Activated T-helper 17 cell treated with anti-CD3 and anti-CD28 coated beads, Interleukin-2, amount 50 U/mL, for 72 hours (primary cell): ENCODE measurements at places on chromosomes 1 and 21.

- ATAC-seq: no peak
These were observed 118.2 kb downstream of the DYRK1A start for GRCh38 chr21:37484535-37485474.

GRCh38 chr21:45001134-45002095, 61.6 kb downstream of the SLX9 start:
- ATAC-seq: no peak

- no peak for ATAC-seq
These were observed 65.5 kb downstream of the ACOT7 start for GRCh38 chr1:6328091-6328490.

DNA sequence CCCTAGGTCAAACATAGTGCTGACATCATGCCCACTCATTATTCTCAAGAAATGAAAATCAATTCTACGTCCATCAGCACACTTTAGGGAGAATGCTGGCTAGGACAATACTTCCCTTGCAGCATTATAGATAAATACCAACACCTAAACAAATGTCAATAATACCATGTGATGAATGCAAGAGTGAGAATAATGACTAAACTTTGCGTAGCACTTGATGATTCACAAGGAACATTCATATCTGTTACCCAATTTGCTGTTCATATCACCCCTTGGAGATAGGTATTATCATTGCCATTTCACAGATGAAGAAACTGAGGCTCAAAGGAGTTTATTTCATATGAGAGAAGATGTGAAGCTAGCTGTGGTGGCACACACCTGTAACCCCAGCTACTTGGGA, 24.8 kb upstream of the EPS15 start:
- ATAC-seq: peak; percentile 72

GRCh38 chr1:205287767-205288559, 33.6 kb downstream of the NUAK2 start:
- peak; percentile 78 for ATAC-seq

- ATAC-seq: peak; percentile 72
These were observed 33.8 kb downstream of the DUSP10 start for GRCh38 chr1:221708076-221708571.

GRCh38 chr1:20083178-20083944, 13.4 kb downstream of the PLA2G5 start:
- no peak for ATAC-seq

DNA sequence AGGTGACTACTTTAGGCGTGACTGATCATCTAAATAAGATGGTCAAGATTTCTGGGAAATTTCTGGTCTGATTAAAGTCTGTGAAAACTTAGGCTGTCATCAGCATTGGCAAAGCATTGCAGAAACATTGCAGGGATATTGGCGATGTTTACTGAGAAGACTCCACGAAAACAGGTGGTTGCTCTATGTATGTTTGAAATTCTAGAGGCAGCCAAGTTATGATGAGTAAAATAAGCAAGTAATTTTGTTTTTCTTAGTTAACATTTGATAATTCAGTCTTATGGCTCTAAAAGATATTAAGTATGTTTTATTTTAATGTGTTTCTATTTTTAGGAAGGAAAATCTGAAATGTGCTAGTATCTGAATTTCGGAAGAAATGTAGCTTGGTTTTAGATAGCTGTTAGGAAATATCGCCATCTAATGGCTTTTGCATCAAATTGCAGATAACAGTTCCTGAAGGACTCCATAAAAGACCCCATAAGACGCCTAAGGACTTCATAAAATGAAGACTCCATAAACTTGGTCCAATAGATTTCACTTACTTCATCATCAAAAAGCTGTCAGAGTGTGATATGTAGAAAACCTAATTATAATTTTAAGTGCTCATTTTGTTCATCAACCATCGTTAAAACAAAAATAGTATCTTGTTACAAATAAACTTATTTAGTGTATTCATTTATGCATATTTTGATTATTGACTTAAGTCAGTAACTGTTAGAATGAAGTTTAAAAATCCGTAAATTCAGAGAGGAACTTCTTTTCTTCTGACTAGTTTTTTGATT, 344.6 kb downstream of the RYR2 start:
- ATAC-seq: no peak

GRCh38 chr1:12521096-12521495, 96.9 kb downstream of the DHRS3 start:
- no peak for ATAC-seq

DNA sequence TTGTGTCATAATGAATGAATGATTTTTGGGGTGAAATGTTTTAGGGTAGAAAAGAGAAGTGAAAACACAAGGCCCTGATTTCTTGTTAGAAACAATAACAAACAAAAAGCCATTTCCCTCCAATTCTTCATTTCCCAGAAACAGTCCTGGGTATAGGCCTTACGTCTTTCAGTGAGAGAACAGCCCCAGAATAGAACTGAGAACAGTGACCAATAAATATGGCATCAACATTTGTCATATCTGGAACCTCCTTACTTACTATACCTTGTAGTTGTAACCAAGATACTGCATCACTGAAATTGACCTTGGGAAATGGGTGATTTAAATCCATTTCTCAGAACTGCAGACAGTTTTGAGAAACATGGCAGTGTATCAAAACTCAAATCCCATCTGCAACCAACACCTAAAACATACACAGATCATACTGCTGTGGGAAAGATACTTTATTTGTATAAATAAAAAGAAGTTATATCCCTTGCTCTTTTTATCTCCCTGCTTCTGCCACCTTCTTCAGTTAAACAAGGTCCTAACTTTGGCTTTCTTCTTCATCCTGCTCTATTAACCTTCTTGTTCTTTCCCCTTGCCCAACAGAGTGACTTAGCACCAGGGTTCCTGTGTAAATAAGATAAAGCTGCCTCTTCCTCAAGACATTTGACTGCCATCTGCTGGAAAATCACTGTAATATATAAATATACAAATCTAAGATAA, 19.5 kb downstream of the XKR8 start:
- ATAC-seq: peak; percentile 99

- no peak for ATAC-seq
These were observed 76.4 kb downstream of the SNRPE start for GRCh38 chr1:203937678-203938330.

DNA sequence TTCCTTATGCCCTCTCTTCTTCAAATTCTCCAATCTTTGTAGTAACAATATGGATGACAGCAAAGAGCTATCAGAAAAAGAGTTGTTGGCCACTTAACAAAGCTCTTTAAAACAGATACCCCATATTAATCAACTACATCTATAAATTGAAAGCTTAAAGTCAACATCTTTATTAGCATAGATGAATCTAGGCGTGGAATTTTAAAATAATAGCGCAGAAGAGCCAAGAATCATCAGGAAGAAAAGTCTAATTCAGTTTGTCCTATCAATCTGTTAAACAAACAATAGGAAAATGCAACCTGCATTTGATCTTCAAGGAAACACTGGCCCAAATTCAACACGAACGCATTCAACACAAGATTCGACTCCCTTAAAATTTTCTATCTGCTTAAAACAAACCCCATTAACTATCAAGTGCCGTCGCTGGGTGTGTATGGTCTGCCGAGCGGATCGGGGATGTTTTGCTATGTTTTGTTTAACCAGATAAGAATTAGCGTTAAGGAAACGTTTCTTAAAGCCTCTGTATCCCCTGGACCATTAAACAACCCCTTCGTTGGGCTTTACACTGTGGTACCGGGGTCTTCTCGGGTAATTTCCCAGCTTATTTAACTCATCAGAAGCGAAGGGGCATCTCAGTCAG, 1.0 kb downstream of the LYST start:
- no peak for ATAC-seq

DNA sequence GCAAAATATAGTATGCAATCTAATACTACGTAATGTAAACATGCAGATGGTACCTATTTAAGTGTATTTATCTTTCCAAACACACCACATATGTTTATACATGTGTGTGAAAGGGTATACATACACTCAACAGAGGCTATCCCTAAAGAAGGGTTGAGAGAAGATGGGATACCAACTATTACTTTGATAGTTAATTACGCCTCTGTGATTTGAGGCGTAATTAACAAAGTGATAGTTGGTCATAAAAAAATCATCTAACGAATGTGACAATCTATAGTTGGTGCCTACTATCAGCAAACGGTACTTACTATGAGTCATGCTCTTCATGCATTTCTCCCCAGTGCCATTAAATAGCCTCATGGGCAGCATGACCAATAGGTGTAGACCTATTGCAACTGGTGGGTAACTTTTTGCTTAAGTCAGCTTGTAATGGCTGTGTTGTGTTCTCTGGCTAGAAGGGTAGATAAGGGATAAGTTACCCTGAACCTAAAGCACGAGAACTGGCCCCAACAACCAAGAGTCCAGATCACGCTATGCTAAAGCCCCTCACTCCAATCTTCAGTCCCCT, 15.3 kb downstream of the RCAN1 start:
- ATAC-seq: no peak

DNA sequence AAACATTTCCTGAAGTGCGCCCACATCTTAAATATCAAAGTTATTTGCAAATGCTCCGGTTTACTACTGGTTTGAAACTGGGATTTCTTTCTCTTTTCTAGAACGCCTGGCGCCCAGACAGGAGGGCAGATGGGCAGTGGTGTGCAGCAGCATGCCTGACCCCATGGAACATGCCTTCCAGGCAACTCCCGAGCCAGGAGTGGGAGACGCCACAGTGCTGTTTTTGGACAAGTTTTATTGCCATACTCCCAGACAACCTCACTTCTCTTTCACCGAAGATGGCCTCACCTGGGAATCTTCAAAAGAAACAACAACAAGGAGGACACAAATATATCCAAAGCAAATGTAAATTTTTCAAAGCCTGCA, 21.5 kb downstream of the UBE2G2 start:
- no peak for ATAC-seq

- ATAC-seq: no peak
These were observed 19.2 kb downstream of the NFYC start for GRCh38 chr1:40710581-40711315.

DNA sequence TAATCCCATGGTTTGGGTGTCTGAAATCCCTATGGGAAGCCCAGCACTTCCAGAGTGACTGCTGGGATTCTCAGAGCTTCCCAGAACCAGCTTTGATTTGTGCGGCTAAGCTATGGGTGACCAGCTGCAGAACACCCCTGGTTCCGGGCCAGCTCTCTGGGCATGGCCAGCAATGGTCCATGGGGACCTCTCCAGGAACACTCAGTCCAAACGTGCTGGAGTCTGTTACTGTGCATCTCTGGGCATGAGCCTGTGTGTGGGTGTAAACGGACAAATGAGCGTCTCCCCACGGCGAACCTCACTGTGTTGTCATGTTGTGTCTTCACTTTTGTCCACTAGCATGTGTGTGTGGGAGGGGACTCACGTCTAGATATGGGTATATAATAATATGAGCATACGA, 54.4 kb downstream of the MAB21L3 start:
- ATAC-seq: no peak

DNA sequence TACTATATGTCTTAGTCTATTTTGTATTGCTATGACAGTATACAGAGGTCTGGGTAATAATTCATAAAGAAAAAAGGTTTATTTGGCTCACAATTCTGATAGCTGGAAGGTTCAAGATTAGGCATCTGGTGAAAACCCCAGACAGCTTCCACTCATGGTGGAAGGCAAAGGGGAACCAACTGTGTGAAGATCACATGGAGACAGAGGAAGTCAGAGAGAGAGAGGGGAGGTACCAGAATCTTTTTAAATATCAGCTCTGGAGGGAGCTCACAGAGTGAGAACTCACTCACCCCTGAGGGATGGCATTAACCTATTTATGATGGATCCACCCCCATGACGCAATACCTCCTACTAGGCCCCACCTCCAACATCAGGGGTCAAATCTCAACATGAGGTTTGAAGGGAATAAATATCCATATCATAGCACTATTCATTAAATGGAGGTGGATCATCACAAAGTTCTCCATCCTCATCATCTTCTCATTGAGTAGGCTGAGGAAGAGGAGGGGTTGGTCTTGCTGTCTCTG, 290.5 kb downstream of the DSCAM start:
- ATAC-seq: no peak

DNA sequence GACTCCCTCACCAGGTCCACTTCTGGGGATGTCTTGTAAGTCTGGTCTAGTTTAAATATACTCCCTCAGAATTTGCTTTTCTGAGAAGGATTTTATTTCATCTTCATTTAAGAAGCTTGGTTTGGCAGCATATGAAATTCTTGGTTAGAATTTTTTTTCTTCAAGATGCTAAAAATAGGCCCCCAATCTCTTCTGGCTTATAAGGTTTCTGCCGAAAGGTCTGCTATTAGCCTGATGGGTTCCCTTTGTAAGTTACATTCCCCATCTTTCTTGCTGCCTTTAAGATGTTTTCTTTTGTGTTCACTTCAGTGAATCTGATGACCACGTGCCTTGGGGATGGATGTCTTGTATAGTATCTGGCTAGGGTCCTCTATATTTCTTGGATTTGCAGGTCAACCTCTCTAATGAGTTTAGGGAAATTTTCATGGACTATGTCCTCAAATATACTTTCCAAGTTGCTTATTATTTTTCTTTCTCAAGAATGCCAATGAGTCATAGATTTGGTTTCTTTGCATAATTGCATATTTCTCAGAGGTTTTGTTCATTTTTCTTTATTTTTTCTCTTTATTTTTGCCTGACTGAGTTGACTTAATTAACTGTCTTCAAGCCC, 19.4 kb downstream of the TCP10L start:
- no peak for ATAC-seq

DNA sequence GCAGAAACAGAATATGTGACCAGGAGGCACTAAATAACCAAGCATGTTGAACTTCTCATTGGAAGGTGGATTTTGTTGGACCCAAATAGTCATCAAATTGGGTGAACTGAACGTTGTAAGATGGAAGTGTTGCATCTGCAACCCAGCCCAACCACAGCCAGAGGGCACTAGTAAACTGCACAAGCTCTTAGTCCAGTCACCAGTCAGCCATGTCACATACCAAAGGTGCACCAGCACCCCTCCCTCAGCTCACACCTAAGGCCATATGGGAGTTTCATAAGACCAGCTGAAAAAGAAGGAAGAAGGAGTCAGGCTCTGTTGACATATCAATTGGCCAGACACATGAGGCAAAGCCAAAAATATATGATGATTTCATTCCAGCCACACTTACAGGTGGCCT, 481.7 kb upstream of the NR5A2 start:
- no peak for ATAC-seq

DNA sequence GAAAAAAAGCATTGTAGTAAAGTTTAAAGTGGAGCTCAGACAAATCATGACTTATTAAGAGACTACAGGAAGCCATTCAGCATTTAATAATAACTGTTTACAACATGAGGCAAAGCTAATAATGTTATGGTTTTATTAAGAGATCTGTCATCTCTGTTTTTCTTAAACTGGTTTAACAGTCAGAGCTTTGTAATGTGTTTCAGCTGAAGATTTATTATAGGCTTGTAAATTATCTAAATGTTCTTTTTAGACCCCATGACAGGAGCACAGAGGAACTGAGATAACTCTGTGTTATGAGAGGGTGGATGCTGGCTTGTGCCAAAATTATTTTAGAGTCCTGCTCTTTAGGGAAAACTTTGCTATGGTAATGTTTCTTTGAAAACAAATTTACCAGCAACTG, 38.0 kb upstream of the RWDD3 start:
- ATAC-seq: no peak

- ATAC-seq: no peak
These were observed 14.6 kb downstream of the TRIM46 start for GRCh38 chr1:155188268-155188667.
